ENCODE measurements at places on chromosomes 6 and 20.

GRCh38 chr20:63703471-63703975 lies 4.3 kb downstream of the ARFRP1 start:
- DNase-seq = no peak

DNA sequence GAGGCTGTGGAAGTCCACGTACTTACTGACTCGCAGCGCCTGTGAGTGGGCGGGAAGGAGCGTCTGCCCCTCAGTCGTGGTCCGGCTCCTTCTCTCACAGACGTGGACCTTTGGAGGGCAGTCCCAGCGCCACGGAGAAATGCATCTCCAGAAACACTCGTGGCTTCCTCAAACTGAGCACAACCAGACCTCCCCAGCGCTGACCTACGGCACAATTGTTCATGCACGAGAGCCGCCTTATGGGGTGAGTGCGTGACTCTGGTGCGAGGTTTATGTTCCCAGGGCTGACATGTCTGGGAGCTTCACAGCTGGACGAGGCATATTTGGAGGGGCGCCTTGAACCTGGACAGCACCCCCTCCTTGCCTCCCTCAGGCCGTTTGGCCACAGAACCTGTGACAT lies 29.7 kb downstream of the FRMD1 start:
- DNase-seq = no peak

DNA sequence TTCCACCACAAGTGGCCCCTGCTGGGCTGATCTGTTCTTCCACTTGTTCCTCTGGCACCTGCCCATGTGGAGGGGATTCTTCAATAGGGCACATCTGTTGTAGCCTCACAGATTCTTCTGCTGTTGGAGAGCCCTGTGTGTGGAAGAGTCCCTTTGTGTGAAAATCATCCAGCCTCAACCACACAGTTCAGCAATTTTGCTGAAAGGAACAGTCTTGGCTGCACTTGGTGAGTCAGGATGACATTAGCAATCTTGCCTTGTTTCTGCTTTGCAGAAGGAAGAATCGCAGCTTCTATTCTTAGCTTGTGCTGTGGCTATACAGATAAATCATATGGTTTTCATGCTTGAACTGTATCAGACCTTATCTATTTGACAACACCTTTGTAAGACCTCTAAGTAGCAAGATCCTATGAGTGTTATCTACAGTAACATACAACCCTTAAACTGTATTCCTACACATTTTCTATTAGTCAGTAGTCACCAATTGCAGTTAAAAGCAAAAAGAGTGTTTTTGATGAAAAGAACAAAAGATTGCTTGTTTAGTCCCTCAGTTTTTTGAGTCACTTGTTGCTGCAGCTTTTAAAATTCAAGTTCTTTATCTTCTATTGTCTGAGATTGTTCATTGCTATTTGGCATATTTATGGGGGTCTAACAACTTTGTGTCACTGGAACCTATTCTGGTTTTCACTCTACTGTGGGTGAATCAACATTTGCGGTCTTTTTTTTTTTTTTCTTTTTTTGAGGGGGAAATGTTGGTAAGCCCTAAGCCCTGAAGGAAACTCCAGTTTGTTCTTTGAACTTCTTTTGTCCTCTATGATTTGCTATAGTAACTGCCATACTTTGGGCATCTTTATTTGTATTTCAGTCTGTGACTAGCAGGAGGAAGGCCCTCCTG lies 231.6 kb downstream of the TFAP2B start:
- no peak for DNase-seq

DNA sequence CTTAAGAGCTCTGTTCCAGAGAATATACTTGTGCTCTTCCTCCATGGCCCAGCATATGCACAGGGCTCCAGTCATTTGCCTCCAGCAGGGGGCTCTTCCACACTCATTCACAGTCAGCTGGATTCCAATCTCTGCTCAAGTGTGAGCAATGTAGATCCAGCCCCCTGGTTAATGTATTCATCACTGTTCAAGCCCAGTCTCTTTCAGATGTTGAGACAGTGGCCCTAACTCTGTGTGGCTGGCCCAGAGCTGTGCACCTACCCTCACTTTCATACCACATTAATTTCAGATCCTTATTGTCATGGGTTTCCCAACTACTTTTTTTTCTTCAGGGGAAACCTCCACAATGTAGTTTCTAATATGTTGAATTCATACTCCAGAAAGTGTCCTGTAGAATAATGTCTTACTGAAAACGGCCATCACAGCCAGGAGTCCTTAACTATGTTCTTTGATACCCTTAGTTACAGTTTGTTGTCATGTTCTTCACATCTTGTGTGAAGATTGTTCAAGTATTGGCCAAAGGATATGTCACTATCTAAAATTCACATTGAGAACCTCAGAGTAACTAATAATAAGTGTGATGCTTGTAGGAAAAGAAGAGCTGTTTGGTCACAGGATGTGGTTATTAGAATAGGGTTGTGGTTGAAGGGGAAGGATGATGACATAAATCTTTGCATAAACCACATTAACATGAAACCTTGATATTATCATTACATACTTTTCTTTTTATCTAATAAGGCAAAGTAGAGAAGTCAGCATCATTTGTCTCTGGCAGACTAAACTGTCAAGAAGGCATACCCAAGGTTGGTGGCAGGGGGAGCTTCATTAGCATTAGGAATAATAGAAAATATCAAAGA lies 14.4 kb upstream of the HLA-DQA1 start:
- DNase-seq = no peak

DNA sequence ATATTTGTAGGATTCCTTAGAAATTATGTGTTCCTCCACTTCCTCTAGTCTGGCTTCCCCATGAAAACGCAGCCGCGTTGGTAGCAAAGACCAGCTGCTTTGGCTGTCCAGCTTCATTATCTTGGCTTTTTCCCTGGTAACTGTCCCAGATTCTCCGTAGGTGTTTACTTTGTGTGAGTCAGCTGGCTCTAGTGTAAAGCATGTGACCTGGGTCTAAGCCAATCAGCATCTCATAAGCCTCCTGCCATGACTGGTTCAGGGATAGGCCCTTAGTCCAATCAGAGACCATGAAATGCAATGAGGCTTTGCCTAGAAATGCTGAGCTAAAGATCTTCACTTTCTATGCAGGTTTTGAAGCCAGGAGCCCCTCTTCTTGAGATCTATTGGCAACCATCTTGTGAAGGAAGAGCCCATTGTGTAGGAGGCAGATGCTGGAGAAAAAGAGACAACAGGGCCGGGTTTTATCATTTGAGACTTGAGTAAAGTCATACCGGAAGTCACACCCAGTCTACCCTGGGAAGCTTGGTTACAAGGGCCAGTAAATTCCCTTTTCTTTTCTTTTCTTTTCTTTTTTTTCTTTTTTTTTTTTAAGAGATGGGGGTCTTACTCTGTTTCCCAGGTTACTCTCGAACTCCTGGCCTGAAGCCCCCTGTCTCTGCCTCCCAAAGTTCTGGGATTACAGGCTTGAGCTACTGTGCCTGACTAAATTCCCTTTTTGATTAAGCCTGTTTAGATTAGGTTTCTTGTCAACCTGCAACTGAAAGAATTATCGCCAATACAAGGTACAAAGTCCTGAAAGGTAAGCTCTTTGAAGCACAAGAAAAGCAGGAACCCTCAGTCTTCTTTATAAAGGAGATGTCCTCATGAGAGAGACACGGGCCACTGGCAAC lies 256.5 kb upstream of the RREB1 start:
- no peak for DNase-seq

DNA sequence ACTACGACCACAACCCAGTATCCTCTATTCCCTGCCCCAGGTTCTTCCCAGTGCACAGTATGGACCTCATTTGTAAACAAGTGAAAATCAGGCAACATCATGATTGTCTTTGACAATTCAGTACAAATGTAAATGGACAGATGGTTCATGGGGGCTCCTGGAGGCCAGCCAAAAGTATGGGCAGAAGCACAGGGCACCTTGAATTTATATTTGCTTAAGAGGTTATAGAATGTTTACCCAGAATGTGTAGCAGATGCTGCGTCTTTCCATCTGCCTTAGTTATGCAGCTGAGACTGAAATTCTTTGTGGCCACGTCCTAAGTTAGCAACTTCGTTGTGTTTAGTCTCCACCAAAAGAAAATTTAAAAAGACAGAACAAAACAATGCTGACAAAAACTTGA lies 559.6 kb upstream of the NRSN1 start:
- no peak for DNase-seq

DNA sequence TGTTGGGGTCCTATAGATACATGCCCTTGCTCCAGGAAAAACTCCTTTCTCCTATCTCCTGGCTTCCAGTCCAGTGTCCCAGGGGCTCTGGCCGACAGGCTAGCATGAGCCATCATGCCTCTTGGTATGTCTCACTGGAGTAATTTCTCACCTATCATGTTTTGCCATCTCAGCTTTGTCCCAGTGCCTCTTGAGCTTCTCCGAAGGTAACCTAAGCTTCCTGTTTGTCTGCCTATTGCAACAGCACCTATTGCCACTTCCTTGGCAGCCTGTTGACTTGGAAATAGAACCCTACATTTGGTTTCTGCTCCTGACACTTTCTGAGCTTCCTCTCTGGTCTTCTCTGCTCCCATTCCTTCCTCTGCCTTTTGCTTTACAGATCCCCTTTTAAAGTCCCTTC lies 197.7 kb downstream of the KCNQ5 start:
- DNase-seq = no peak

DNA sequence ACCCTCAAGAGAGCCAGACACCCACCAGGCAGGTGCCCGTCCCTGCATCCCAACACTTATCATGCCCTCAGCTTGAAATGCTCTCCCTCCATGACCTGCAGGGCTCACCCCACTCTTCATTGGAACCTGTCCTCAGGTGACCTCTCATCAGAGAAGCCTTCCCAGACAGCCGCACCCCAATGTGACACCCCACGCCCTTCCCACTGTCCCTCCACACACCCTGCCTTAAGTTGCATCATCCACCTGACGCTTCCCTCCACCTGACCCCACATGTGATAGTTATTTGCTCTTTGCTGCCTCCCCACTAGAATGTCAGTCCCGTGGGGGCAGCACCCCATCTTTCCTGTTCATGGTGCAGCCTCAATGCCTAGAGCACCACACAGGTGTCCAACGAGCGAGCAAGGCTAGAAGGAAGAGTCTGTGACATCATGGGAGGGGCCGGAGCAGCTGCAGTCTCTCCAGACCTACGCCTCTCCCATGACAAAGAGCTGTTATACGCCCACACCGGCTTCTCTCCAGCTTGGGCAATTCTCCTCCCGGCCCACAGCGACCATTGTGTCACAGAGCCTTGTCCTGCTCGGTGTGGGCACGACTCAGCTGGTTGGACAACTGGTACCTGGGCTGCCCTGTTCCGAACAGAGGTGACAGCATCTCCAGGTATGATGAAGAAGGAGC lies 58.2 kb downstream of the NFATC2 start:
- DNase-seq = no peak

- no peak for DNase-seq
These were observed 168.6 kb upstream of the AFDN start for GRCh38 chr6:167658106-167658505.

GRCh38 chr20:48636301-48636700 lies 191.5 kb downstream of the PREX1 start:
- no peak for DNase-seq

GRCh38 chr6:83707829-83708545 lies 914 bp downstream of the SNAP91 start:
- DNase-seq = peak; percentile 24

DNA sequence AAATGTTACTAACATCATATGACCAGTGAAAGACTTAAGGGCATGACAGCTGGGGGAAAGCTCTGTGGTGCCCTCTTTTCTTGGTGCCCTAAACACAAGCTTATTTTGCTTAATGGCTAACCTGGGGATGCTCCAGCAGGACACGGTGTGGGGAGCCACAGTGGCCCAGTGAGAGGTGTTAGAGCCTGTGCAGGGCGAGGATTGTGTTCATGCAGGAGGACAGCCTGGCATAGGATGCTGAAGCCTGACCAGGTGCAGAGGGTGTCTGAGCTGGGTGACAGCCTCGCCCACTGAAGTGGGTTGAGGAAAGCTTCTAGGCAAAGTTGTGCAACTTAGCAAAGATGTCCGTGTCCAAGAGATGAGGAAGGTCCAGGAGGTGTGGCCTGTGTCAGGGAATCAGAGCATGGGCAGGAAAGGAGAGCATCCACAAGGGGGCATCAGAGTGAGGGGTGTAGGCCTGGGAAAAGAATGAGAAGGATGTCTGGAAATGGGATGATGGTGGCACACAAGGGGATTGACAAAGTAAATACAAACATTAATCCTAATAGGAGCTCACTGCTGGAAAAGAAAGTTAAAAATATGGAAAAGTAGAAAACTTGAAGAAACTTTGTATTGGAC lies 33.9 kb downstream of the SLC17A4 start:
- DNase-seq = no peak

- peak; percentile 28 for DNase-seq
These were observed 72.7 kb downstream of the TRAM2 start for GRCh38 chr6:52503851-52504781.

DNA sequence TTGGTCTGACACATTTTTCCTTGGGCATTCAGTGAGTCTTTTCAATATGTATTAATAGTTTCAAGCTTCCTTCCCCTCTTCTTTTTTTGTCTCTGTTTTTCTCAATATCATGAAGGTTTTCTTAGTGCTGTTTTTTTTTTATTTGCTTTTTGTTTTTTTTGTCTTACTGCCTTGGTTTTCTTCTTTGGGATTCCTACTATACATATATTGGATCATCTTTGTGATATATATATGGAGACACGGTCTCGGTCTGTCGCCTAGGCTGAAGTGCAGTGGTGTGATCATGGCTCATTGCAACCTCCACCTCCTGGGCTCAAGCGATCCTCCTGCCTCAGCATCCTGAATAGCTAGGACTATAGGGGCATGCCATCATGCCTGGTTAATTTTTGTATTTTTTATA lies 43.8 kb downstream of the NCOA3 start:
- DNase-seq = no peak

DNA sequence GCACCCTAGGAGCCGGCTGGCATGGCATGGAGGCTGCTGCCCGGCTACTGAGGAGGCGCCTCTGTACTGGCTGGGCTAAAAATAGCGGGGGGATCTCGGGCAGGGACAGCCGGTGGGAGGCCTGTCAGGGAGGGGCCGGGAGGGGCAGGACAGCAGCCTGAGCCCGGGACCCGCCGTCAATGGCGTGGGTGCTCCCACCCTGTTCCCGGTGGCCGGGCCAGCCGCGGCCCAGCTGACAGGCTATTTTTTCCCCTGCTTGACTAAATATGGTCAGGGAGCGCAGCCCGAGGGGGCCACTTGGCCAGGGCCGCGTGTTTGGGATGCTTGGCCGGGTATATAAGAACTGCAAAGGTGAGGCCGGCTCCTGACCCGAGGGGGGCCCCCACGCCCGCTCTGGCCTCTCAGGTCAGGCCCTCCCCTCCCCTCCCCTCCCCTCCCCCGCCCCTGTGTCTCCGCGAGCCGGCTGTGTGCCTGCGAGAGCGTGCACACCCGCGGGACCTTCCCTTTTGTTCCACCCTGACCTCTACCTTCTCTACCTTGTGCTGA lies 74.4 kb upstream of the GATA5 start:
- no peak for DNase-seq

Measured in right kidney (tissue), 9 donors.